ENCODE measurements at places on chromosomes 11 and 22.

GRCh38 chr22:17229991-17230630 lies 10.9 kb upstream of the ADA2 start:
- no peaks in the 10 kb centered on the region for H3K27me3 ChIP-seq
- DNase-seq: no peak
- no peaks in the 10 kb centered on the region for H3K4me1 ChIP-seq
- H3K4me3 ChIP-seq: no peak overlapping the region

GRCh38 chr11:90542092-90542491 lies 319.2 kb upstream of the CHORDC1 start:
- H3K27me3 ChIP-seq: no peaks in the 10 kb centered on the region
- H3K27ac ChIP-seq: no peak overlapping the region
- DNase-seq: no peak
- no peaks in the 10 kb centered on the region for H3K4me1 ChIP-seq
- H3K4me3 ChIP-seq: no peak overlapping the region

- no peaks in the 10 kb centered on the region for H3K4me1 ChIP-seq
- H3K4me3 ChIP-seq: no peak overlapping the region
- H3K27ac ChIP-seq: no peak overlapping the region
Observed at GRCh38 chr11:112889446-112889845, 71.8 kb upstream of the NCAM1 start.

- no peaks in the 10 kb centered on the region for H3K4me1 ChIP-seq
- no peak for DNase-seq
- H3K4me3 ChIP-seq: no peak overlapping the region
Observed at GRCh38 chr22:48577691-48578090, 1250.0 kb downstream of the BRD1 start.

DNA sequence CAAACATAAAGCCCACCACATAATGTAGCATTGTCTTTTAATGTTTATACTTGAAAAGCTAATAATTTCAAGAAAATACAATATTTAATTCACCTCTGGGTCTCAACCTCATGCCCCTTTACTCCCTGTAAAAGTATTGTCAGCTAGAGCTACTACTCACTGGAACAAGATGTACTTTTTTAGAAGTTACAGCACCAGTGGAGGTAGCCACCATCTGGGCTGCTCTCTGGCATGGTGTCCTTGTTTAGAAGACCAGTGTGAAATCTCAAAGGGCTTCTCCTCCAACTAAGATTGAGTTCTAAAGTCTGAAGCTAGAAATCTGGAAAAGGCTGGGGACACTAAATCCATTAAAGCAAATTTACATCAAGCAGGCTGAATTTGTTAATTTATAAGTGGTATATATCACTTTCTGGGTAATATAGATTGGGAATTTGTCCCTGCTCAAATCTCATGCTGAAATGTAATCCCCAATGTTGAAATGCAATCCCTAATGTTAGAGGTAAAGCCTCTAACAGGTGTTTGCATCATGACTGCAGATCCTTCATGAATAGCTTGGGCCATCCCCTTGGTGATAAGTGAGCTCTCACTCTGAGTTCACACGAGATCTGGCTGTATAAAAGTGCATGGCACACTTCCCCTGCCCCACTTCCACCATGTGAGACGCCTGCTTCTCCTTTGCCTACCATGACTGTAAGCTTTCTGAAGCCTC lies 47.6 kb downstream of the PITPNB start:
- peaks cover 6% of the 10 kb centered on the region for H3K4me1 ChIP-seq
- no peak for DNase-seq
- no peaks in the 10 kb centered on the region for H3K36me3 ChIP-seq
- no peak overlapping the region for H3K4me3 ChIP-seq
- no peak overlapping the region for H3K27ac ChIP-seq

- H3K36me3 ChIP-seq: no peaks in the 10 kb centered on the region
- no peaks in the 10 kb centered on the region for H3K4me1 ChIP-seq
- no peak overlapping the region for H3K4me3 ChIP-seq
- H3K27me3 ChIP-seq: no peaks in the 10 kb centered on the region
- H3K27ac ChIP-seq: no peak overlapping the region
Observed at GRCh38 chr11:44906649-44907048, 44.0 kb downstream of the TP53I11 start.

DNA sequence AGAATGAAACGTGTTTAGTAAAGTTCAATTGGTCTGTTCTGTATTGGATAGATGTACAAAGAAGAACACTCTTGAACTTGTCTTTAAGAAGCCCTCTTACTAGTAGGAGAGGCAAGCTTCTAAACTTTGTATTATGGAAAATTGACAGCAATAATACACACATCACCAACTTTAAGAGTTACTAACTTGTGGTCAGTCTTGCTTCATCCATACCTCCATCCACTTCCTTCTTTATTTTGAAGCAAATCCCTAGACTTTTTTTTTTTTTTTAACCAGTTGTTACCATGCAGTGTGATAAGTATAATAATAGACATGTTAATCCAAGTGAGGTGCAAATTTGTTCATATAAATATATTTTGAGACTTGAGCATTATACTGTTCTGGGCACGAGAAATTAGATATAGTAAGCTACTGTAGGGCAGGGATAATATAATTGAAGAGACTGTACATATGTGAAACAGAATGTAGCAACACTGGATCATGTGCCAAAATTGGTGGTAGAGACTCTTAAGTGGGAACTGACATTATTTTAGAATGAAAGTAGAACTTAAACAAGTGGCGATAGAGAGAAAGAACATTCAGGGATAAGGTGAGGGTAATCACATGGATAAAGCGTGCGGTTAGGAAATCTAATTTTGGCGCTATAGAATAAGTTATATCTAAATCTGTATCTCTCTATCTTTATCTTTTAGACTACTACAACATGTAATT lies 6.5 kb downstream of the FAR1 start:
- H3K36me3 ChIP-seq: no peaks in the 10 kb centered on the region
- DNase-seq: no peak
- no peak overlapping the region for H3K27ac ChIP-seq
- H3K4me1 ChIP-seq: no peaks in the 10 kb centered on the region
- no peak overlapping the region for H3K4me3 ChIP-seq
- H3K27me3 ChIP-seq: no peaks in the 10 kb centered on the region

DNA sequence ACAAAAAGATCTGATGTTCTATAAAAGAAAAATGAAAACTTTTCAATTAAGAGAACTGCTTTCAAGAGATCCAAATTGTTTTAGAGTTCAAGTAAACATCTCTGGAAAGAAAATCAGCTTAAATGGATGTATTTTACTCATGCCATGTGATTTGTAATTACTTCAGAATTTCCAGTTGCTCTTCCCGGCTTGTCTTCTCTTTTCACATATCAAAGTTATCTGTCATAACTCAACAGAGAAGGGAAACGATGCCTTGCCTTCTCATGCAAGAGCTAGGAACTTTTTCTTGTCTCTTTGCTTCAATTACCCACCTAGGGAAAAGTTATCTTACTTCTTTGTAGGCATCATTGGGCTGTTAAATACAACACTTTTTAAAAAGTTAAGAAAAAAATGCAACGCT lies 255.2 kb upstream of the POU2AF2 start:
- H3K27me3 ChIP-seq: no peaks in the 10 kb centered on the region
- no peak overlapping the region for H3K4me3 ChIP-seq
- no peak overlapping the region for H3K27ac ChIP-seq
- H3K36me3 ChIP-seq: no peaks in the 10 kb centered on the region
- no peak for DNase-seq
- no peaks in the 10 kb centered on the region for H3K4me1 ChIP-seq

GRCh38 chr11:129574431-129574830 lies 198.8 kb downstream of the BARX2 start:
- H3K27ac ChIP-seq: no peak overlapping the region
- no peaks in the 10 kb centered on the region for H3K4me1 ChIP-seq
- H3K36me3 ChIP-seq: no peaks in the 10 kb centered on the region
- DNase-seq: no peak

DNA sequence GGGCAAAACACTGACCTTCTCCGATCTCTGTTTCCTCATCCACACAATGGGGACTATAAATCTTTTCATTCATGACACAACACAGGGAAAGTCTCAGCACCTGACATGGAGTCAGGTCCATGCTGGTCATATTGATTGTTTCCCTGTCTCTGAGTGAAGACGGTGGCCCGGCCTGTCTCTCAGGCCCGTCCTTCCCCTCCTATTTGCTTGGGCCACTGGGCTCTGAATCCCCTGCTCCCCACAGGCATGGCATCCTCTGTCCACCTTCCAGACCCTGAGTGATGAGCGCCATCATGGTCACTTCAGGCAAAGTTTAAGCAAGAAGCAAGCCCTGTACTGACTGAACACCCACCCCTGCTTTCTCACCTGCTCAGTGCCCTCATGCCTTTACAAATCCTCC lies 113.3 kb upstream of the ALX4 start:
- no peak overlapping the region for H3K4me3 ChIP-seq
- no peaks in the 10 kb centered on the region for H3K4me1 ChIP-seq
- no peak for DNase-seq
- H3K27me3 ChIP-seq: no peaks in the 10 kb centered on the region
- no peaks in the 10 kb centered on the region for H3K36me3 ChIP-seq

DNA sequence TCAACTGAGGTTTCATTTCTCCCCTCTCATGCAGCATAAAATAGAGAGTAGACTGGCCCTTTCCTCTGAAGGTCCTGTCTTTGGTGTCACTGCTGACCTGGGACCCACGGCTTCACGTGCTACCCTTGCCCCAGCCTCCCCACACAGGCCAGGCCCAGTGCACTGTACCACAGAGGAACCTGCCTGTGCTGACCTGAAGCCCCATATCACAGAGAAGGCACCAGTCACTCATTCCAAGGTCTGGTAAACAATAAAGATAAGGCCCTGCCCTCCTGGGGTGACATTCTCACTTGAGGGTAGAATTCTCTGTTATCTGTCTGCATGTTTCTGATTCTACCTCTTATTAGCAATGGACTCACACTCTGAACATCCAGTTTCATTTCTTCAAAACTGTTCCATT lies 51.3 kb downstream of the RPL27A start:
- H3K36me3 ChIP-seq: no peaks in the 10 kb centered on the region
- H3K27ac ChIP-seq: peak overlapping the region; percentile 87
- H3K4me1 ChIP-seq: peaks cover 13% of the 10 kb centered on the region

DNA sequence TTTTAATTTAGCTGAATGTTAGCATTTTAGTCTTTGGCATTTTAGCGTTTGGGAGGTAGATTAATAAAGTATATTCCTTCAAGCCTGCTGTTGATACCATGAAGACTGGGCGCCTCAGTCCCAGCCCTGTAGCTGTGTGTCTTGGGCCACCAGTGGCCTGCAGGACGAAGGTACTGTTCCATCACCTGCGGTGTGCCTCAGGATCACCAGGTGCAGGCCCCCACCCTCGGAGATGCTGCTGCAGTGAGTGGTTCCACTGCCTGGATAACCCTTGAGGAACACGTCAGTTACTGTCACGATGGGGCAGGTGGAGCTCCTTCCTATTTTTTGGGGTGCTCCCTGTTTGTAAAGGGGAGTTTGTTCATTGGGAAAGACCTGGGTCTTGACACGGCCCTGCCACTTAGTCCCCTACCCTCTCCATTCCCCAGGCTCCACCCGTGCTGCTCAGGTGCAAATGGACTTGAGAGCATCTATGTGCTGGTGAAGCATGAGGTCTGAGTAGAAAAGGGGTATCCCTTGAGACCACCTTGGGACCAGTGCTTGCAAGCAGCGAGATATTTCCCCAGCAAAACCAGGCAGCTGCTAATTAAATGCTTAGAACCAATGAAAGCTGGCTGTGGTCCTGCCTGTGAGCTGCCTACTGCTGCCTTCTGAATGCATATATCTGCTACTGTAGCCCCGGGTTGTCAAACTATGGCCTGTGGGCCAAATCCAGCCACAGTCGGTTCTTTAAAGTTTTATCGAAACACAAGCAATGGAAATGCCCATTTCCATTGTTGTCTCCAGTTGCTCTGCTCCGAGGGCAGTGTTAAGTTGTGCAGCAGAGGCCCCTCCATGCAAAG lies 28.7 kb downstream of the INCENP start:
- H3K36me3 ChIP-seq: no peaks in the 10 kb centered on the region
- H3K27ac ChIP-seq: peak overlapping the region; percentile 25
- no peak overlapping the region for H3K4me3 ChIP-seq

DNA sequence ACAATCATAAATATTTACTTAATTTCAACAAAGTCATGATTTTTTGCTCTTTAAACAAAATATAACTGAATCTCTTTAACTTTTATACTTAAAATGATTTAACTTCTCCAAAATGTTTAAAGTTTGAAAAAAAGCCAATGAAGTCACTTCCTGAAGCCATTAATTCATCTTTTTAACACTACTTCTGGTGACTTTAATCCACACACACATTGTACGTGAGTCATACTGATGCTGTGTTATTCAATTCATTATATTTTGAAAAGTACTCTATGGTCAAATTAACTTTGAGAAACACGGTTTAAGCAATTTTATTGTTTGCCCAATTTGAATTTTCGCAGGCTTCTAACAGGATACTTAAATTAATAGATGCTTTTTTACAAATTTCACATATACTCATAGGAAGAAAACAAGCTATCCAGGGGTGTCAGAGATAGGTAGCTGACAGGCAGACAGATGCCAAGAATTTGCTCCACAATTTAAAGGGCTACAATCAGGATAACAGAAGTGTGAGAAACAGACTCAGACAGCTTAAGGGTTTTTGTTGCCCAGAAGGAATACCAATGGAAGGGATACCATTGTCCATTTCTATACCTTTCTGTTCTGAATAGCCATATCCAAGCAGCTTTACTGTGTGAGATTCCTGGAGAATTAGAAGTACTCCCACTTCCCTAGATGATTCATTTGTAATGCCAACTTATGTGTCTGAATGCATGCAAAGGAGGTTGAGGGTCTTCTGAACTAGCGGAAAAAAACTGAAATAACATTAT lies 118.4 kb downstream of the RBFOX2 start:
- H3K27ac ChIP-seq: no peak overlapping the region
- no peaks in the 10 kb centered on the region for H3K36me3 ChIP-seq
- no peak overlapping the region for H3K4me3 ChIP-seq
- no peaks in the 10 kb centered on the region for H3K27me3 ChIP-seq
- DNase-seq: no peak
- H3K4me1 ChIP-seq: peaks cover 7% of the 10 kb centered on the region

GRCh38 chr11:67507242-67507863 lies 609 bp downstream of the CDK2AP2 start:
- H3K4me1 ChIP-seq: peaks cover 17% of the 10 kb centered on the region
- H3K27ac ChIP-seq: peak overlapping the region; percentile 98
- no peaks in the 10 kb centered on the region for H3K27me3 ChIP-seq

GRCh38 chr11:111633248-111633647 lies 31.0 kb downstream of the SIK2 start:
- no peak for DNase-seq
- no peak overlapping the region for H3K4me3 ChIP-seq

GRCh38 chr11:122746050-122746478 lies 90.5 kb downstream of the UBASH3B start:
- no peaks in the 10 kb centered on the region for H3K27me3 ChIP-seq
- H3K36me3 ChIP-seq: no peaks in the 10 kb centered on the region
- DNase-seq: no peak
- H3K4me1 ChIP-seq: no peaks in the 10 kb centered on the region
- H3K4me3 ChIP-seq: no peak overlapping the region
- H3K27ac ChIP-seq: no peak overlapping the region

Measured in breast epithelium (tissue), 4 donors.